ENCODE measurements at places on chromosomes 7 and 10.

- H3K27ac ChIP-seq = peak overlapping the region; percentile 1
- no peak for DNase-seq
- peaks cover 86% of the 10 kb centered on the region for H3K4me1 ChIP-seq
- H3K4me3 ChIP-seq = no peak overlapping the region
Observed at GRCh38 chr10:14579405-14579804, 195.3 kb downstream of the FAM107B start.

DNA sequence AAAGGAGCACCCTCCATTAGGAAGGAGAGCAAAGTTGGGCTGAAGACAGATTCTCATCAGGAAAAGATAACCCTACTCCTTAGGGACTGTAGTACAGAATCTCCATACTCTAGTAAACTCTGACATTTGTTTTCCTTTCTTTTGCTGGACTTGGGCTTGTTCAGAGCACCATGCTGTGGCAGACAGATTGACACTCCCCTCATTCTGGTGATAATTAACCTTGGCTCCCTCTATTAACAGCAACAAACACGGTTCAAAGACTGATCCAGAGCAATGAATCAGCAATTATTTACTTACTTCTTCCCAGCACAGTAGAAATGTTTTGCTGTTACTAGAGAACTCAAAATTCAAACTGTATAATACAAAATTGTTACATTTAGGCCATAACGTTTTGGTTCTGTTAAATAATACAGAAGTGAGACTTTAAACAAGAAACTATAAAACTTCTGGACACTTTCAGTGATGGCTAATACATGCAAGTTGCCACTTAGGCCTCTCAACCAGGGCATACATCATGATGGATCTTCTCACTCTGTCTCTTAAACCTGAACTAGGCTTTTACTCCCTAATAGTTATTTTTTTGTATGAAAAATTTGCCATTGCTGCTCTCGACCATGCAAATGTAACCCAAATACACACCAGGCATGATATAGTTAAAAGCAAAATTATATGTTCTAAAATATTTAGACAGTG, 639.0 kb downstream of the IPMK start:
- no peak overlapping the region for H3K27ac ChIP-seq
- no peaks in the 10 kb centered on the region for H3K36me3 ChIP-seq
- H3K4me1 ChIP-seq = no peaks in the 10 kb centered on the region
- H3K27me3 ChIP-seq = no peaks in the 10 kb centered on the region
- H3K4me3 ChIP-seq = no peak overlapping the region

GRCh38 chr10:128803790-128804189, 663.3 kb upstream of the MGMT start:
- no peak overlapping the region for H3K4me3 ChIP-seq
- no peak for DNase-seq
- no peaks in the 10 kb centered on the region for H3K4me1 ChIP-seq
- H3K36me3 ChIP-seq = no peaks in the 10 kb centered on the region
- no peaks in the 10 kb centered on the region for H3K27me3 ChIP-seq

- H3K27ac ChIP-seq = no peak overlapping the region
- peaks cover 18% of the 10 kb centered on the region for H3K27me3 ChIP-seq
- H3K4me3 ChIP-seq = peak overlapping the region; percentile 61
- peak; percentile 12 for DNase-seq
- peaks cover 16% of the 10 kb centered on the region for H3K4me1 ChIP-seq
Observed at GRCh38 chr7:87058744-87059524, 520 bp downstream of the ELAPOR2 start.

DNA sequence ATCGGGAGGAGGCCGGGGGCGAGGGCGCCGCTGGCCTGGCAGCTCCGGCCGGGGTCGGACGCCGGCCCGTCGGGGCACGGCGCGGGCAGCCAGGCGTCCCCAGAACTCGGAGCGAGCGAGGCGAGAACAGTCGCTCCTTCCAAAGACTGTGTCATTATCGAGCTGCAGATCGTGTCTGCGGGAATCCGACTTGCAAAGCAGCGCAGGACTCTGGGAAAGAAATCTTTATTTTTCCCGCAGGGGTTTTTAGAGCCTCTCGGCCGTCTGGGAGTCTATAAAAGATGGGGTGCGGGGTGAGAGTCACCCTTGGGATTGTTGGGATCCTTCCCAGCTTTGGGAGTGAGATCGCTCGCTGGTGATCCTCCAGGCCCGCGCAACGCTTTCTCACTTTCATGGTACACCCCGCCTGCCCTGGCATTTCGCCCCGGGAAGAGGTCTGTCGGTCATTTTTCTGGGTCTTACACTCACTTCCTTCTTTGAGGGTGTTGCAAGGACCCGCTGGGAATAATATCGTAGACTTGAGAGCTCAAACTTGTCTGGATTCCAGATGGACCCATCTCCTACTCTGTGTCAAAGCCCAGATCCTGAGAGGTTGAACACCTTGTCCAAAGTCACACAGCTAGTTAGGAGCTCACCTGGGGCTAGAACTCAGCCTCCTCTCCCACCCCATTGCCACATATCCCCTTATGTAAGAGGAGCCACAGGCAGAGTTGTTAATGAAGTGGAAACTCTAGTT, 1.0 kb downstream of the UBTD1 start:
- H3K27me3 ChIP-seq = peaks cover 30% of the 10 kb centered on the region
- H3K4me1 ChIP-seq = peaks cover 37% of the 10 kb centered on the region
- peak overlapping the region; percentile 56 for H3K4me3 ChIP-seq
- no peak overlapping the region for H3K27ac ChIP-seq
- peaks cover 3% of the 10 kb centered on the region for H3K36me3 ChIP-seq

DNA sequence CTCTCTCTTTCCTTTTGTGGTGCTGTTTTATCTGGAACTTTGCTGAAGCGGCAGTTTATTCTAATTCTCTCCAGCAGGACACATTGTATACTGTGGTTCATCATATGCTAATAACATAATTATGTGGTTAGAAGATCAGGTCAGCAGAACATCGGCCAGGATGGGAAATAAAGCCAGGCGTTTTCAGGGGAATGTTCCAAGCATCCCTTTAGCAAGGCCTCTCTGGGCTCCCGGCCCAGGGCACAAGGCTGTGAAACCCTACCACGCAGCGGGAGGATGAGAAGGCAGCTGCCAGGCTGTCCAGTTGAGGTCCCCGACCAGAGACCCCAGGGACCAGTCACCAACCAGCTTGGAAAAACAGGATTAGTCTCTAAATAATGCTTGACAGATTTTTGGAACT, 112.2 kb upstream of the GALNT17 start:
- no peaks in the 10 kb centered on the region for H3K4me1 ChIP-seq
- no peak overlapping the region for H3K4me3 ChIP-seq
- no peak overlapping the region for H3K27ac ChIP-seq
- no peak for DNase-seq
- H3K36me3 ChIP-seq = no peaks in the 10 kb centered on the region

GRCh38 chr7:33933611-33934281, 28.4 kb downstream of the BMPER start:
- no peak for DNase-seq
- H3K4me1 ChIP-seq = no peaks in the 10 kb centered on the region
- H3K4me3 ChIP-seq = no peak overlapping the region
- no peaks in the 10 kb centered on the region for H3K36me3 ChIP-seq
- H3K27me3 ChIP-seq = peaks cover 7% of the 10 kb centered on the region

DNA sequence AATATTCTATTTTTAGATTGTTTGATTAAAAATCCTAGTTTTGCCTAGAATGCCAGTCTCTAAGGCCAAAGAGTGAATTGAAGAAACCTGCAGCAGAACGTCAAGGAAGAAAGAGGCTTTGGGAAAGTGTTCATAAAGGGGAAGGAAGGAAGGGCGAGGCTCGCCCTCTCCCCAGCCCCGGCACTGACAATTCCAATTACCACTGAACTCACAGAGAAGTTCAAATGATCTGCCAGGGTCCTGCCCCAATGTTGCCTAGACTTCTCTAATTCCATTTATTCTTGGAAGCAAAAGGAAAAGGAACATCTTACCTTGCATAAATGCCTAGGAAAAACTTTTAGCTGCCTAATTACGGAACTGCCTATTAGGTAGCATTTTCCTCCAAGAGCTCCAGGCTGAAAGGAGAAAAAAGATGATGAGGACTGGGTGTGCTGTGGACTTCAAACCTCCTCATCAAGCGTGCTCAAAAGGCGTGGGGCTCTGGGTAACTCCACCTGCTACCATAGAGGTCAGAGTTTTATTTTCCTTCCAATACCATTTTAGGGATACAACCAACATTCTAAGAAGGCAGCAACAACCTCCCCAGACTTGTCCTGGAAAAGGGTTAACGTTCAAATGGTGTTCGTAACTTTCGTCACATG, 134.5 kb downstream of the PKD1L1 start:
- H3K4me3 ChIP-seq = no peak overlapping the region
- H3K36me3 ChIP-seq = no peaks in the 10 kb centered on the region
- DNase-seq = no peak
- H3K4me1 ChIP-seq = no peaks in the 10 kb centered on the region

- H3K4me1 ChIP-seq = peaks cover 27% of the 10 kb centered on the region
- peak overlapping the region; percentile 70 for H3K4me3 ChIP-seq
- peak; percentile 60 for DNase-seq
- H3K27me3 ChIP-seq = no peaks in the 10 kb centered on the region
- H3K36me3 ChIP-seq = peaks cover 2% of the 10 kb centered on the region
Observed at GRCh38 chr10:117830787-117831212, 215.9 kb downstream of the RAB11FIP2 start.

GRCh38 chr10:77635402-77636227, 2.0 kb downstream of the KCNMA1 start:
- peaks cover 3% of the 10 kb centered on the region for H3K4me1 ChIP-seq
- H3K27ac ChIP-seq = no peak overlapping the region
- H3K4me3 ChIP-seq = no peak overlapping the region
- no peak for DNase-seq
- peaks cover 59% of the 10 kb centered on the region for H3K27me3 ChIP-seq

DNA sequence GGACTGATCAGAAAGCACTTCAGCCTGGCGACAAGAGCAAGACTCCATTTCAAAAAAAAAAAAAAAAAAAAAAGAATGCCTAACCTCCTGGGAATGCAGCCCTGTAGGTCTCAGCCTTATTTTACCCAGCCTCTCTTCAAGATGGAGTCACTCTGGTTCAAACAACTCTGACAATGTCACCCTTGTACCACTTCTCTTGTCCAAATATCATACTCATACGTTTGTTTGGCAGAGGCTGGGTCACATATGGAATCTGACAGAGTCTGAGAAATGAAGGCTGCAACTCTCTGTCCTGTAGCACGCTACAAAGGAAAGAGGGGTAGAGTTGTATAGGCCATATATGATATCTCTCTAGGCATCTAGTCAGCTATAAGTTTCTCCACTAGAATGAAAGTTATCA, 58.6 kb upstream of the GSAP start:
- H3K4me1 ChIP-seq = no peaks in the 10 kb centered on the region
- H3K27ac ChIP-seq = no peak overlapping the region
- DNase-seq = no peak
- H3K4me3 ChIP-seq = no peak overlapping the region

GRCh38 chr10:31645786-31646185, 282.8 kb downstream of the ARHGAP12 start:
- peaks cover 6% of the 10 kb centered on the region for H3K27me3 ChIP-seq
- H3K4me3 ChIP-seq = no peak overlapping the region
- H3K27ac ChIP-seq = no peak overlapping the region
- no peaks in the 10 kb centered on the region for H3K4me1 ChIP-seq

GRCh38 chr7:37245590-37245989, 203.1 kb downstream of the ELMO1 start:
- DNase-seq = no peak
- no peak overlapping the region for H3K4me3 ChIP-seq
- H3K27ac ChIP-seq = no peak overlapping the region
- H3K27me3 ChIP-seq = no peaks in the 10 kb centered on the region
- peaks cover 21% of the 10 kb centered on the region for H3K36me3 ChIP-seq

DNA sequence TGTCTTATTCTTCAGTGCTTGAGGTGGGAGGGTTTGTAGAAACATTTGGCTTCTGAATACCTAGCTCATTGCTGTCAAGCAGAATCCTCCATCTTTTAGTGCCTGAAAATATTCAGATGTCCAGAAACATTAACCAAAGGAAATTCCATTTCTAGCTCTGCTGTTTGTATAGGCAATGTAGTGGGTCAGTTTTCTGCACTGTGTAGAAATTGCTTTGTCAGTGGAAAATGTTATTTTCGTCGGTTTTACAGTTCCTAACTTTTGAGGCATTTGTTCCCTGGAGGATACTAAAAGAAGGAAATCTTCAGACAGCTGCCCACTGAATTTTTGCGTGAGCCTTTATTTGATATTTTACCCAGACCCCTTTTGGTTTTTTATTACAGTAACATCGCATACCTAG, 143.4 kb downstream of the TPST1 start:
- H3K27ac ChIP-seq = no peak overlapping the region
- H3K4me3 ChIP-seq = no peak overlapping the region
- no peaks in the 10 kb centered on the region for H3K36me3 ChIP-seq
- DNase-seq = no peak
- H3K27me3 ChIP-seq = peaks cover 16% of the 10 kb centered on the region

DNA sequence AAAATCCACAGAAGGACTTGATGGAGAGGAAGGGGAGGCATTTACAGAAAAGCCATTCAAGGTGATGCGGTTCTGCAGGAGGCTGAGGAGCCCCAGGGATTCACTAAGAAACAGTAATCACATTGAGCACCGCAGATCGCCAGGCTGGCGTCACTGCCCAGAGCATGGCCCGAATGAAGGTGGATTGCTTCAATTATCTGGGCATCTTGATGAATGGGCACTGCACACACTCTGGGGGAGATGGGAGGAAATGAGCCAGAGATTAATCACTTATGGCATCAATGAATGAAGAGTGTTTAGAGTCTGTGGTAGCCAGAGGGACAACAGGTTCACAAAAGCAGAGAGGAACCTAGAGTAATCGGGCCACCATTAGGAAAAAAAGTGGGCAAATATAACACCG, 292.1 kb downstream of the ZEB1 start:
- no peaks in the 10 kb centered on the region for H3K36me3 ChIP-seq
- H3K27me3 ChIP-seq = peaks cover 7% of the 10 kb centered on the region
- DNase-seq = no peak
- no peaks in the 10 kb centered on the region for H3K4me1 ChIP-seq
- no peak overlapping the region for H3K4me3 ChIP-seq

GRCh38 chr10:112956631-112957350, 6.7 kb downstream of the TCF7L2 start:
- no peak for DNase-seq
- H3K36me3 ChIP-seq = no peaks in the 10 kb centered on the region
- H3K27me3 ChIP-seq = peaks cover 81% of the 10 kb centered on the region
- no peak overlapping the region for H3K4me3 ChIP-seq
- no peak overlapping the region for H3K27ac ChIP-seq

GRCh38 chr10:49350846-49351532, 44.9 kb downstream of the DRGX start:
- H3K4me1 ChIP-seq = no peaks in the 10 kb centered on the region
- H3K4me3 ChIP-seq = no peak overlapping the region
- no peaks in the 10 kb centered on the region for H3K36me3 ChIP-seq
- DNase-seq = no peak
- H3K27me3 ChIP-seq = peaks cover 3% of the 10 kb centered on the region

DNA sequence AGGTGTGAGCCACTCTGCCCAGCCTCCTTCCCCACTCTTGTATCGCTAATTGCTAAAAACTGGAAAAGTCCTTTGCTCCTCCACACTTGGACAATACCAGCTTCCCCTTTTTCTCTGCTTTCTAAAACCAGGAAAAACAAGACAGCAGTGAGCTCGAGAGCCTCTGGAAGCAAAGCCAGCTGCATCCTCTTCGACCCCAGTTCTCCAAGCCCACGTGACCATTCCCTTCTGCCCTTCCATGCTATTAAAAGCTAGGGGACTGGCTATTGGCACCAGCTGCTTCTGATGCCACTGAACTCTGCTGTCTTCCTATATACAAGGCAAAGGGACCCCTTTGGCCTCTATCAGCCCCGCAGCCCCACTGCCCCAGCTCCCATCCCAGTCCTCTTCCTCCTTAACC, 92.2 kb downstream of the SPDYE5 start:
- no peaks in the 10 kb centered on the region for H3K27me3 ChIP-seq
- H3K36me3 ChIP-seq = no peaks in the 10 kb centered on the region
- no peak overlapping the region for H3K4me3 ChIP-seq
- H3K27ac ChIP-seq = no peak overlapping the region
- no peak for DNase-seq
- H3K4me1 ChIP-seq = no peaks in the 10 kb centered on the region

Measured in activated CD4-positive, alpha-beta T cell treated with anti-CD3 and anti-CD28 coated beads, Interleukin-2, amount 10 ng/mL, durations not matched to agents 7 days and 5 days (primary cell).